AG09309 (cell line): ENCODE measurements at places on chromosomes 1 and 21.

- no peak for DNase-seq
Measured at GRCh38 chr1:117467336-117467735, 100.1 kb downstream of the MAN1A2 start.

GRCh38 chr21:46297338-46298271 lies 11.5 kb downstream of the YBEY start:
- DNase-seq, result no peak

DNA sequence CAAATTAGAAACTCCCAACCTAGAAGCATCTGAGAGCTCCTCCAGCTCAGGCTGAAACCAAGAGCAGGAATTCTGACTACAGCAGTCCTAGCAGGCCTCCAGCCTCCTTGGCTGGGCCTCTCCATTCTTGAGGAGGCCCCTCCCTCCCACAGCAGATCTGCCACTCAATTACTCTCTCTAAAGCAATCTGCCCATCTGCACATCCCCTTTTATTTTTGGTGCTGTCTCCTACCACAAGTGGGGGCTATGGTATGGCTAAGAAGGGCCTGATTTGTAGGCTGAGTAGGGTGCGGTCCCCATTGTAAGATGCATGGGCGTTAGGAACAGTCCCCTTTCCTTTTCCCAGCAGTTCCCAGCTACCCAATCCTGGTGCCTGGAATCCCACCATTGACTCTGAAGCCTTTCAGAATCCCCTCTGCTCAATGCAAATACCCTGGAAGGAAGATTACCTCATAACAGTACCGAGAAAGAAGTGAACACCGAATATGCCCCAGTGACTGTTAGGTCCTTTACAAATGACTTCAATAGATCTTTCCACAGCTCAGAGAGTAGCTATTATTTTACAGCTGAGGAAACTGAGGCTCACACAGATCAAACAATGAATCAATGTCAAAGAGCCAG lies 11.6 kb upstream of the TTC39A start:
- no peak for DNase-seq

DNA sequence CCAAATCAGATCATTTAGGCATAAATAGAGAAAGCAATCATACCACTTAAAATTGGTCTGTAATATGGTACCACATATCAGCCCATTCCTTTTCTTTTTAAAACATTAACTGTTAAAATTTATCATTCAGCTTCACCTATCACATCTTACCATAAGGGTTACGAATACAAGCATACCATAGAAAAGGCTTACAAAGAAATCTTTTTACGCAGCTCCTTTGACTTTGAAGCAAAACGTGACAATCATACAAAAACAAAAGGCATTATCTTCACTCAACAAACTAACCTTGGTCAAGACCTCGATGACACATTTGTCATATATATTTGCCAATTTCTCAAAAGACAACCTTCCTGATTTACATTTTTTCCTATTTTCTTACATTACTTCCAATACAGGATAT lies 169.0 kb downstream of the SMYD3 start:
- DNase-seq, result no peak

DNA sequence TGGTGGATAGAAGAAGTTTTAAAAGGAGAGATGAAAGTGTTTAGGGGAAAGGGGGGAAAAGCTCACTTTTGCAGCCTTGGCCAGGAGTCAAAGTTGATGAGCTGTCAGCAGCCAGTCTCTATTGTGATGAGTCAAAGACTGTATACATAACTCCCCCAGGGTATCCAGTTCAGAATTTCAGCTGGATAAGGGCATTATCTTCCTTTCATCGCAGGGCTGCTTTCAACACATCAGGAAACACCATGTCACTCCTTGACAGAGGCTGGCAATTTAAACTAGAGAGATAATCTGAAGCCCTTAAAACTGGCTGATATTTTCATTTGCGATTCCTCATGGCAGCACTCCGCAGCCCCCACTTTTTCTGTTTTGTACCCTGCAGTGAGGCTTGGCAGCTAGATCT lies 328.5 kb downstream of the TBX15 start:
- no peak for DNase-seq

DNA sequence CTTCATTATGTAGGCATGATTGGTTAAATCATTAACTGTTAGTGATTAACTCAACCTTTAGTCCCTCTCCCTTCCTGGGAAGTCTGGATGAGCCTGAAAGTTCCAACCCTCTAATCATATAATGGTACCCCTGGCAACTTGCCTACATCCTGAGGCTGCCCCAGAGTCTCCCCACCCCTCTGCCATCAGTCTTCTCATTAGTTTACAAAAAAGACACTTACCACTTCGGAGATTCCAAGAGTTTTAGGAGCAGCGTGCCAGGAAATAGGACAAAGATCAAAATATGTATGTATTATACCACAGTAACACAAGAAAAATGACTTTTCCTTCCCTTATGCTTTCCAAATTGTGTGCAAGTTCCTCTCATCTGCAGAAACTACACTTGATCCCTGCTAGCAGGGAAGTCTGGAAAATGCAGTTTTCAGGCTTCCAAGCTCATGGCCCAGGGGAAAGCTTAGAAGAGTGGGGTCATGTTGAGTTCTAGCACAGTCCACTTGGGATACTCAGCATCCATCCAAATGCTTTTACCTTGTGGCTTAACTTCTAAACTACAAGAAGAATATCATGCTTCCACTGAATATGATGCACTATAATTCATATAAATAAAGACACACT lies 64.6 kb upstream of the PPIH start:
- DNase-seq, result no peak

DNA sequence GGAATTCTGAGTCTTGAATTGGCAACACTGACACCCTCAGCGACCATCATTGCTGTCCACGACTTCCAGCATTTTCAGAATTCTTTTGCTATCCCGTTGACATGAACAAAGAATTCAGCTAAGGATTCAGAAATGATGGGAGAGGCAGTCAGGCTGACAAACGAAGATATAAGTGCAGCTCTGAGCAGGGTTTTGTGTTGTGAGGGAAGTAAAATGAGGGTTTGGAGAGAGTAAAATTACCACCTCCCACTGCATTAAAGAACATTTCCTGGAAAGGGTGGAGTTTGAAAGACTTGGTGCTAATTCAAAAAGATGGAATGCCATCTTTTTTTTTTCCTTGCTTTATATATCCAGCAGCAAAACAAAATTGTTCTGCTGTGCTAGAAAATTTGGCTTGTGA lies 4.9 kb upstream of the ELK4 start:
- DNase-seq, result no peak

DNA sequence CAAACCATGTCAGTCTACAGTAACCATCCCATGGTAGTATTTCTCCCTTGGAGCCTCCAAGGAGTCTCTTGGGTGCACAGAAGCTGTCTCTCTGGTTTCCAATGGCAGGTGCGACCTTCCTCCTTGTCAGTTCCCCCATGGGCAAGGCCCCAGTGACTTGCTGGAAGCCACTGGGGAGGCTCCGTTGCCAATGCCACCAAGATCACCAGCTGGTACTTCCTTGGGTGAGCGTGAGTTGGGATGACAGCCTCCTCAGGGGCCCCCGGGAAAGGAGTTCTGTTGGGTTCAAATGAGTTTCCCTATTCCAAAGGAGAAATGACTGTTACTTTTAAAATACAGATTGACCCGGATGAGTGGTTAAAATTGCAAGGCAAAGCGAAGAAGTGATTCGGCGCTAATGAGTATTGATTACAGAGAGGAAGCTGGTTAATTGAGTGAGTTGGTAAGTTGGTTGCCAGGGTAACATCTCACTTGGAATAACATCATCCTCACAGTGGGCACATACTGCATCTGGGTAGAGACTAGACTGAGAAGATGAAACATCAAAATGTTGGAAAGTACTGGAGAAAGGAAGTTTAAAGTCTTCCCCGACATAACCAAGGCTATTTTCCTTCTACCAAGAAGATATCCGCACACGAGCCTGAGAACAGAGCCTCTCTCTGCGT lies 53.0 kb upstream of the LAPTM5 start:
- no peak for DNase-seq

DNA sequence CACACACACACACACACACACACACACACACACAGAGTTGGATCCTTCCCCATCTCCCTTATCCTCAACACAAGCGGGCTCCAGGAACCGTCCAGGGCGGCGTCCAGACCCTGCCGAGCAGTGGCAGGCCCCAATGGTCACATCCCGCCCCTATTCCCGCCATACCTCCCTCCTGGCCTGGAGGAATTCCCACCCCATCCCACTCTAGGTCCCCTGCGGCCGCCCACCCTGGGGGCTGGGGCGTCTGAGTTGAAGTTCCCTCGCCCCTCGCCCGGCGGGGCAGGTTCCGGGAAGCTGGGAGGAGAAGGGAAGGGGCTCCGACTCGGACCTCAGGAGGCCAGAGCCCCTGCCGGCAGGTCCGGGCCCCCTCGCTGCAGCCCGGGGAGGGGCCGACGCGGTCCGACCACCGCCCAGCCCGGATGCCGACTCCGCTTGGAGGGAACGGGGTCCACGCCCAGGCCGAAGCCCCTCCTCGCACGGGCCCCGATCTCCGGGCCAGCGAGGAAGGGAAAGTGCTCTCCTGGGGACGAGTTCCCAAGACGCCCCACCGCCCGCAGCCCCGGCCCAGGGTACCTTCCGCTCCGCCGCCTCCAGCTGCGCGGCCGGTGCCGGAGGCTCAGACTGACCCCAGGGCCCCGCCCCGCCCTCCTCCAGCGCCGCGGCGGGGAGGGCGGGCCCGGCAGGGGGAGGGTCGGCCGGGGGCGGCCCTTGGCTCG lies at the start of gene RHOC:
RHOC (minus strand) TSS at position 623 of the 716 bp plus-strand sequence. CDS start 3,328 bp downstream, outside the sequence.
- no peak for DNase-seq

DNA sequence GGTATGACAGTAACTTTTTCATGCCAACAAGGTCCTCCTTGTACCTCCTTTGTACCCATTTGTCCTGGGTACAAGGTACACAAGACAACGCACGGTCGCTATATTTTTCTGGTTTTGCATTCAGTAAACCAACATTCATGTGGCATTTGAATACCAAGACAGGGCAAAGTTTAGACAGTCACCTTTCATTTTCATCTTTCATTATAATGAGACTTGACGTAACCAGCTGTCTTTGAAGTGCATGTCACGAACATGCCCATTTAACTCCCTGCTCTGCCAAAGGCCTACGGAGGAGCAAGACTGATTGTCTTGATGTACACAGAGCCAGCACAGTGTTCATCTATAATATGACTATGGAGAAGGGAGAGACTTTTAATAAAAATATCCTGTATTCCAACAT lies 91.0 kb downstream of the SETD4 start:
- no peak for DNase-seq

- no peak for DNase-seq
Measured at GRCh38 chr1:7564137-7564536, 207.0 kb upstream of the VAMP3 start.

- no peak for DNase-seq
Measured at GRCh38 chr1:212401042-212401441, 13.6 kb downstream of the PACC1 start.

DNA sequence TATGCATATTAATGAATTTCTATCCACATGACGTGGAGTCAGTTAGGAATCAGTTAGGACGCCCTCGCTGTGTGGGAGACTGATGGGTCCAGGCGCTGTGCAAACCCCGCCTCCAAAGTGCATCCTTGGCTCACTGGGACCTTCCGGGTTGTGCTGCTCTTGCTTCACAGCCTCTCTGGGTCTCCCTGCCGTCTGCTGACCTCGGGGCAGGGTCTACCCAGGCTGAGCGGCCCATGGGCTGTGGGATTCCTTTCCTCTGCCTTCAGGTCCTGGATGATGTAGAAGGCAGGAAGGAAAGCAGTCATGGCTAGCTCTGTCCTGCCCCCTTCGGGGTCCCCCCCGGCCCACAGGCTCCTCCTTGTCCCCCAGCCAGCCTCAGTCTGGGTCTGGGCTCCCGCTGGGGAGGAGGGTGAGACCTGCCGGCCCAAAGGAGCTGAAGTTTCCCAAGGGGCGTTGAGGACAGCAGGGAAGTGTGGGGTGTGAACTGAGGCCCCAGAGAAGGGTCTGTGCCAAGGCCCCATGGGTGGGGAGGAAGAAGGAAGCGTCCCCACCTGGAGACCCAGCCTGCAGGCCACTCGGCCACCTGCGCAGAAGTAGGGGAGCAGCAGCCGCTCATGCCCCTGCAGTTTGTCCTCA lies 24.6 kb upstream of the CDK11A start:
- no peak for DNase-seq

DNA sequence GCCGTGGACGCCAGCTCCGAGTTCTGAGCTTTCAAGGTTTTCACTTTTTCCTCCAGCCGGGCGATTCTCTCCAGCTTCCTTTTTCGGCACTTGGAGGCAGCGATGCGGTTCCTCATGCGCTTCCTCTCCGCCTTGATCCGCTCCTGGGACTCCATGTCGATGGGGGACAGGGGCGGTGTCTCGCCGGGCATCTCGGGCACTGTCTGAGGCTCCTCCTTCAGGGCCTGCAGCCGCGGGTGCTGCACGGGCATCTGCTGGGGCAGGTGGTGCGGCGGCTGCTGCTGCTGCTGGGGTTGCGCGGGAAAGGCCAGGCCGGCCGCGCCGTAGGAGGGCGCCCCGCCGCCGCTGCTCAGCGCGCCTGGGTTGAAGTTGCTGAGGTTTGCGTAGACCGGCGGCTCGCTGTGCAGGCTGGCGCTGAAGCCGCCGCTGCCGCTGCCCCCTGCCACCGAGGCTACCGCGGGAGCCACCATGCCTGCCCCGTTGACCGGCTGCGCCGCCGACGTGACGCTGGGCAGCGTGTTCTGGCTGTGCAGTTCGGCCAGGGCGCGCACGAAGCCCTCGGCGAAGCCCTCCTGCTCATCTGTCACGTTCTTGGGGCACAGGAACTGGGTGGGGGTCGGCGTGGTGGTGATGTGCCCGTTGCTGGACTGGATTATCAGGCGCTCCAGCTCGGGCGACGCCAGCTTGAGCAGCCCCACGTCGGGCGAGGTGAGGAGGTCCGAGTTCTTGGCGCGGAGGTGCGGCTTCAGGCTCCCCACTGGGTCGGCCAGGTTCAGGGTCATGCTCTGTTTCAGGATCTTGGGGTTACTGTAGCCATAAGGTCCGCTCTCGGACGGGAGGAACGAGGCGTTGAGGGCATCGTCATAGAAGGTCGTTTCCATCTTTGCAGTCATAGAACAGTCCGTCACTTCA lies 1.4 kb downstream of the JUN start:
- no peak for DNase-seq

DNA sequence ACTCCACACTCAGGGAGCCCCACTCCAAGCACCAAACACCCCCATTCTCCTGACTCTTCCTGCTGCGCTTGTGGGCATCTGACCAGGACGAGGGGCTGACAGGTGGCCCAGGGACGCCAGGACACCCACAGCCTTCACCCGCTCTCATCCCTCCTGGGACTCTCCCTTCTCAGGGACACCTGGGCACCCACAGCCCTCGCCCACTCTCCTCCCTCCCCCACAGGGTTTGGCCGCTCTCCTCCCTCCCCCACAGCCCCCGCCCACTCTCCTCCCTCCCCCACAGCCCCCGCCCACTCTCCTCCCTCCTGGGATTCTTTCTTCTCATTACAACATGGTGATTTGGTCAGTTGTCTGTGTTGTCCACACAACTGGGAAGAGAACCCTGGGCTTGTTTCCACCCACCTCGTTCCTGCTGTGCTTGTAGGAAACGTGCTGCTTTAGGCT lies 43.4 kb downstream of the PRDM15 start:
- no peak for DNase-seq
